ENCODE measurements at places on chromosomes 11 and 22.

GRCh38 chr11:69609351-69609750, 31.6 kb upstream of the CCND1 start:
- DNase-seq, result no peak

DNA sequence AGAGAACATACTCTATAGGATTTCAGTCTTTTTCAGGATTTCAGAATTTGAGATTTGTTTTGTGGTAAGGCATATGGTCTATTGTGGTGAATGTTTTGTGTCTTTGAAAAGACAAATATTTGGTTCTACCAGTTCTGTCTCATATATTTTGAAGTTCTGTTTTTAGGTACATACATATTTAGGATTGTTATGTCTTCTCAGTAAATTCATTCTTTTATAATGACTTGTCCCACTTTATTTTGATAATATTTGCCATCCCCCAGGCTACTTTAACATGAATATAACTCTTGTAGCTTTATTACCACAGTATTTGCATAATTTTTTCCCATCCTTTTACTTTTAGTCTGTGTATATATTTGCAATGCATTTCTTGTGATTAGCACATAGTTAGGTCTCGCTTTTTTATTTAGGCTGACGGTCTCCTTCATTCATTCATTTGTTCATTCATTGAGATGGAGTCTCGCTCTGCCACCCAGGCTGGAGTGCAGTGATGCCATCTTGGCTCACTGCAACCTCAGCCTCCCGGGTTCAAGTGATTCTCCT, 32.1 kb downstream of the MTMR3 start:
- DNase-seq, result no peak

GRCh38 chr11:2762031-2762380, 62.2 kb upstream of the KCNQ1OT1 start:
- no peak for DNase-seq

DNA sequence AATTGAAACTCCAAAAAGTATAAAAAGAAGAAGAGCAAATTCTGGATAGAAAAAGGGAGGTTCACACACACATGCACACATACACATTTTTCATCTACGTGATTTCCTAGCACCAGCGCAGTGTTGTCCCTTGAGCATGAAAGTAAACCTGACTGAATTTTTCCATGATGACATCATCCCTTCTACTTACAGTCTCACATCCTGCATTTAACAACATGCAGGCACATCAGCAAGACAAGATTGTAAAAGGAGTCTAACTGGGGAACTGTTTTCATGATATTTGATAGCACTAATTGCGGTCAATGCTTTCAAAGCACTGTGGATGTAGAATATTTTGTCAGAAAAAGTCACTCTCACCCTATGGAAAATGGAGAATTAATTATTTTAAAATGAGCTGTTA, 36.6 kb downstream of the GAS2 start:
- DNase-seq, result no peak

GRCh38 chr11:72585762-72586311, 88.4 kb downstream of the PDE2A start:
- DNase-seq, result peak; percentile 32

DNA sequence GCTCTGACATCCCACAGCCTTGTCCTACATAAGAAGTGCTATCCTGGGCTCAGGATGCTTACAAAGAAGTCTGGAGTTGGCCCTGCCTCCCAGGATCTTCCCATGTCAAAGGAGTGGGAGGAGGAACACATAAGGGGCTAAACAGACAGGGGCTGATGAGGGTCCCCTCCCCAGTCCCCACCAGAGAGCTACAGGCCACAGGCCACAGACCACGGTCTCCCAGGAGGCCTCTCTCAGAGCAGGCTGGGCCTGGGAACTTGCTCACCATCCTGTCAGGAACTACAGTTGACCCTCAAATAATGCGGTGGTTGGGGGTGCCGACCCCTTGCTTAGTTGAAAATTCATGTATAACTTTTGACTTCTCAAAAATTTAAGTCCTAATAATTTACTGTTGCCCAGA, 315.5 kb downstream of the NTM start:
- no peak for DNase-seq

- no peak for DNase-seq
These were observed 734.3 kb upstream of the ARHGAP42 start for GRCh38 chr11:99952816-99953215.

DNA sequence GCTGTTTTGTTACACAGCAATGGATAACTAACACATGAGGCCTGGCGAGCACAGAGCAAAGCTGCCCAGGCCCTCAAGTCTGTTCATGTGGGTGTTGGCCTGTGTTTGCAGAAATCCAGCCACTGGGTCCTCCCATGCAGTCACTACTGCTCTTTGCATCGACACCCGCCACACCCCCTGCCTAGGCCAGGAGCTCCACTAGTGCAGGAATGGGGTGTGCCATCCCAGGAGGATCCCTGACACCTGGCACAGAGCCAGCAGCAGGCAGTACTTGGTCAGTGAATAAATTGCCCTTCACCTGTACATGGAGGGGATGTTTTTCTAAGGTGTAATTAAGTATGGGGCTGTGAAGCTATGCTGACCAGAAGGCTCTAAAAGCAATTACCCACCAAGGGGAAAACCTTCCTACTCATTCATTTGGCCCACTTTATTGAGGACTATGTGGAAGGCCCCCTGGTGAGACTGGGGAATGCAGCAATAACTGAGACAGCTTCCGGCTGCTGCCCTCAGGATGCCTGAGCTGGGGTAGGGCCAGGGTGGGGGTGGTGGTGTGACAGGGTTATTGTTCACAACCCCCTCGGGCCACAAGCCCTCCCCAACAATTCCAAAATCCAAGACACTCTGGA, 160.8 kb downstream of the CRYBB2 start:
- DNase-seq, result no peak

DNA sequence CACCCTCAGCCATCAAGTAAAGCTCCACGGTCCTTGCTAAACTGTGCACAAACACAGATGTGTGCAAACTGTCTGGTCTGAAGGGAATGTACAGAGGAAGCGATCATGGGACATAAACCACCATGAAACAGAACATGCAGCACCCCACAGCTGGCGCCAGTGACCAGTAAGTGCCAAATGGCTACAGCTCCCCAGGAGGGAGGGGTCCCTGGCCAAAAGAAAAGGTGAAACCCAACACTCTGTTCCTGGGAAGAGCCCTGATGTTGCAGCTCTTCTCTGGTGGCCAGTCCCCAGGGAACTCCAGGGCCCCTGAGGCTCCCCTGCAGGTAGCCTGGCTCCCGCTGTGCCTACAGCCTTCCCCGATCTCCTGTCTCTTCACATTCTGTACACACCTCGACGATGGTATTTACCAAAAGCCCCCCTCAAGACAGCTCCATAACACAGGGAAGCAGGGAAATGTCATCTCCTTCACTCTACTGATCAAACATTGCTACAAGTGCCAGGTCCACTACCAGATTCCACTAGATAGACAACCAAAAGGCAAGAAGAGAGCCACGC, 2.9 kb downstream of the DGCR6L start:
- DNase-seq, result no peak

- no peak for DNase-seq
These were observed 873 bp downstream of the NCAPH2 start for GRCh38 chr22:50508897-50509296.

- no peak for DNase-seq
These were observed 8.0 kb upstream of the PMM1 start for GRCh38 chr22:41597635-41597953.

GRCh38 chr11:33234397-33235190, 22.6 kb upstream of the HIPK3 start:
- DNase-seq, result no peak

GRCh38 chr11:108032800-108033199, 24.1 kb downstream of the CUL5 start:
- DNase-seq, result no peak

DNA sequence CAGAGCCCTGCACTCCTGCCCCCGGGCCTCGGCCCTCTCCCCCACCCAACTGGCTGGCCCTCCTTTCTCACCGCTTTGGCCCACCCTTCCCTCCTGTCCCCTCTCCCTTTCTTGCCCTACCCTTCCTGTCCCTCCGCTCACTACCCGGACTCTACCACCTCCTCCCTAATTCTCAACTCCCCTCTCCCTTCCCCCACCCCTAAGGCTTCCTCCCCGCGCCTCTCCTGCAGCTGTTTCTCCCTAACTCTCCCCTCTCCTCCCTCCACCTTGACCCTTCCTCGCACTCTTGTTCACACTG, 421 bp downstream of the SLC15A3 start:
- no peak for DNase-seq

DNA sequence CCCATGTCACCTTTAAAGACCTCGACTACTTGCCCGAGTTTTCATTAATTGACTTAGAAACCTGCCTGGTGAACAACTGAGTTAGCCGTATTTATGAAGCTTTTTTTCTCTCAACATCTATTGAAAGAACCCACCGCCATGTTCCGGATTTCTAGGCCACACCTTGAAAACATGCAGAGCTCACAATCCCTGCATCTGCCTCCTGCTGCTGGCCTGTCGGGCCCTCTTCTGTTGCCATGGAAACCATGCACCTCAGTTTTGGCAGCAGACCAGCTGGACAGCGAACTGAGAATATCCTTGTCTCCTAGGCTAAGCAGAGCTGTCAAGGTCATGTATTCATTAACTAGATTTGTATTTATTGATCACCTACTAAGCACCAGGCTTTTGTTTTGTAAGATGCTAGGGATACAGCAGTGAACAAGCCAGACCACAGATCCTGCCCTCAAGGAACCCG, 4.3 kb upstream of the PATZ1 start:
- DNase-seq, result no peak

- no peak for DNase-seq
These were observed 81.9 kb downstream of the UVRAG start for GRCh38 chr11:75896843-75897419.

Data from stimulated activated CD8-positive, alpha-beta memory T cell treated with anti-CD3 and anti-CD28 coated beads, Interleukin-4, amount 100 ng/mL, for 4 hours (primary cell).